Naive thymus-derived CD4-positive, alpha-beta T cell (primary cell): ENCODE measurements at places on chromosomes 3 and 15. TPM values are rescaled to one million over a fixed set of nuclear protein-coding genes. Genes with fewer than 3 reads are reported as not detected.

GRCh38 chr15:87118846-87119245, 1039.2 kb downstream of the AGBL1 start:
- no peaks in the 10 kb centered on the region for H3K36me3 ChIP-seq
- no peak for DNase-seq
- H3K27me3 ChIP-seq: no peaks in the 10 kb centered on the region
- H3K4me1 ChIP-seq: no peaks in the 10 kb centered on the region

GRCh38 chr3:77687545-77687944, 647.6 kb downstream of the ROBO2 start:
- no peak for DNase-seq
- H3K36me3 ChIP-seq: no peaks in the 10 kb centered on the region
- H3K27ac ChIP-seq: no peak overlapping the region
- H3K4me1 ChIP-seq: no peaks in the 10 kb centered on the region
- H3K4me3 ChIP-seq: no peak overlapping the region
- H3K27me3 ChIP-seq: no peaks in the 10 kb centered on the region

GRCh38 chr3:88589138-88589537, 439.4 kb downstream of the C3orf38 start:
- H3K27ac ChIP-seq: no peak overlapping the region
- no peaks in the 10 kb centered on the region for H3K36me3 ChIP-seq
- DNase-seq: no peak
- no peak overlapping the region for H3K4me3 ChIP-seq
- H3K4me1 ChIP-seq: no peaks in the 10 kb centered on the region

DNA sequence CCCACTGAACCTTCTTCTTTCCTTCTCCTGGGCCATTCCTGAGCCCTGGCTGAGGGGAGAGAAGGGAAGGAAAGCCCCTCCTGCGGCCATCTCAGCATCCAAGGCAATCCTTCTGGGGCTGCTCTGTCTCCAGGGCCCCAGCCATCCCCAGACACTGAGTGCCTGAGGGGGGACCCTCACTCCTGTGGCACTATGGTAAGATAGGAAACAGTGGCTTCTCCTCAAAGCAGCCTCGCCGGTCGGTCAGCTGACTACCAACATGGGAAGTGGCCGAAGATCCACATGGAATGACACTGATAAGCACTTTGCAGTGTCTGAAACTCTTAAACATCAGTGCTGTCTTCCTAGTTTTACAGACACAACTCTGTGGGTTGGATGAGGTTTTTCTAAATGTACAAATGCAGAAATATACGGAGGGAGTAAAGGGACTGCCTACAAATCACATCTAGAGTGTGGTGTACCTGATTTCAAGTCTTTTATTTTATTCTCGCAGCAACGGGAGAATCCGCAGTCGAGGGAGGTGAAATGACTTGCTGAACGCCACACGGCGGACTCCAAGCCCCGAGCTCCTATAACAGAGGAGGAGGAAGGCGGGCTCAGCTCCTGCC, 973 bp upstream of the ITPKA start:
- peaks cover 11% of the 10 kb centered on the region for H3K4me1 ChIP-seq
- H3K27me3 ChIP-seq: peaks cover 8% of the 10 kb centered on the region
- no peaks in the 10 kb centered on the region for H3K36me3 ChIP-seq
- DNase-seq: no peak
- peak overlapping the region; percentile 70 for H3K4me3 ChIP-seq

- H3K36me3 ChIP-seq: no peaks in the 10 kb centered on the region
- no peak overlapping the region for H3K4me3 ChIP-seq
- H3K27ac ChIP-seq: no peak overlapping the region
- H3K27me3 ChIP-seq: no peaks in the 10 kb centered on the region
Measured at GRCh38 chr3:159265705-159266104, 463.9 kb downstream of the MFSD1 start.

GRCh38 chr3:120410116-120410515, 40.7 kb downstream of the FSTL1 start:
- no peaks in the 10 kb centered on the region for H3K36me3 ChIP-seq
- H3K27ac ChIP-seq: no peak overlapping the region
- no peak for DNase-seq
- no peak overlapping the region for H3K4me3 ChIP-seq
- H3K27me3 ChIP-seq: no peaks in the 10 kb centered on the region

DNA sequence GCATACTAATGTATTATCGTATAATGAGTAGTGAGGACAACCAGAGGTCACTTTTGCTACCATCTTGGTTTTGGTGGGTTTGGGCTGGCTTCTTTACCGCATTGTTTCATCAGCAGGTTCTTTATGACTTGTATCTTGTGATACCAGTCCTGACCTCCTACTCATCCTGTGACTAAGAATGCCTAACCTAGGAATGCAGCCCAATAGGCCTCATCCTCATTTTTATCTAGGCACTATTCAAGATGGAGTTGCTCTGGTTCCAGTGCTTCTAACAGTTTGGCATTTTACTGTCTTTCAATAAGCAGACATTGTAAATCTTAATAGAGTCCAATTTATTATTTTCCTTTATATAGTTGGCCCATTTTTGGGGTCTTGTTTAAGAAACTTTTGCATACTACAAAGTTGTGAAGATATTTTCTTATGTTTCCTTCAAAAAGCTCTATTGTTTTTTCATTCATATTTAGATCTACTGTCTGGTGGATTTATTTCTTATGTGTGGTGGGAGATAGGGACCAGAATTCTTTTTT, 60.8 kb upstream of the RNU6-1 start:
- no peaks in the 10 kb centered on the region for H3K36me3 ChIP-seq
- DNase-seq: no peak
- no peak overlapping the region for H3K4me3 ChIP-seq

- H3K36me3 ChIP-seq: no peaks in the 10 kb centered on the region
- H3K27ac ChIP-seq: no peak overlapping the region
- H3K27me3 ChIP-seq: no peaks in the 10 kb centered on the region
Measured at GRCh38 chr15:70627322-70627721, 136.0 kb downstream of the UACA start.

- no peaks in the 10 kb centered on the region for H3K36me3 ChIP-seq
- H3K27ac ChIP-seq: no peak overlapping the region
Measured at GRCh38 chr3:126025116-126025729, 56.2 kb downstream of the ROPN1B start.

DNA sequence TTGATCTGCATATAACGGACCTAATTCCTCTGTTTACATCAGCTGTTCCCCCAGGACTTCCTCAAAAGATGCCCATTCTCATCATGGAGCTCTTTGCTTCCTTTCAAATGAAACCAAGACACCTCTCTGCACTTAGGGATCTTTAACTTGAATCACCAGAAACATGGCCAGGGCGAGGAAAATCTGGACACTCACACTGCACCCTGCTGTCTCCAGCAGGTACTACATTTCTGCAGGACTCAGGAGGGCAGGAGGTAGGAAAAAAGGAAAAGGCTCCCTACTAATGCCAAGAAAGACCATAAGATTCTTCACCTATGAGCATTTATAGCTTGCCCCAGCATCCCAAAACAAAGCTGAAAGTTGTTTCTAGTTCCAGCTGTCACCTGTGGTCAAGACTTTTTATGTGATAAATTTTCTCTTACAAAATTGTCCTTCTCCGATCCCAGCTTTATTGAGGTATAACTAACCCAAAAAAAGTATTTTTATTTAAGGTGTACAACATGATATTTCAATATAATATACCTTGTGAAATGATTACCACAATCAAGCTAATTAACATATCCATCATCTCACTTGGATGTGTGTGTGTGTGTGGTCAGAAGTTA, 87.3 kb upstream of the C15orf61 start:
- no peaks in the 10 kb centered on the region for H3K27me3 ChIP-seq
- no peak for DNase-seq
- H3K27ac ChIP-seq: no peak overlapping the region
- H3K36me3 ChIP-seq: no peaks in the 10 kb centered on the region
- H3K4me1 ChIP-seq: no peaks in the 10 kb centered on the region
- no peak overlapping the region for H3K4me3 ChIP-seq

DNA sequence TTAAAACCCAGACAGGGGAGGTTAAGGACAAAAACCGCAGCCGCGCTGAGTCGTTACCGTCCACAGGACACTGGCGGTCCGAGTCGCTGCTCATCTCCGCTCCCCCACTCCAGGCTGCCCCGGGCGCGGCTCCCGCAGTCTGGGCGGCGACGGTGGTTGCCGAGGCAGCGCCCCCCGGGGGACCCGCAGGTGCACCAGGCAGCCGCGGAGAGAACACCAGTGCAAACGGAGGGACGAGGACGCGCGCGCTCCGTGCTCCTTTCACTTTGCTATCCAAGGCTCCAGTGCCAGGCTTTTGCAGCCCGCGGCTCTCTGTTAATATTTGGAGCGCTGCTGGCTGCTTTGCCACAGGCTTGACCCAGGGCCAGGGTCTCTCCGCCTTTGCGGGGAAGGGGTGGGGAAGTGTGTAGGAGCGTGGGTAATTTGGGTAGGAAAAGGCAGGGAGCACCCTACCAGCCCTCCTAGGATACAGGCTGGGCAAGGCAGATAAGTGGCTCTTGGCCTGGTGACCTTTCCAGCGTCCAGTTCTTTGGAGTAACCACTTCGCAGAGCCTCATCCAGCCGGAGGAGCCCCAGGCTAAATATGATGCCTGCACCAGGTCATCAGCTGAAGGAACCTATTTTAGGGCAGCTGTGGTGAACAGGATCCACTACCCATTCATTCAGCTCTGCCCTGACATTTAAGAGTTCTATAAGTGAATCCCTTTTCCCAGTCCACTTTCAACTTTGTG, at the start of gene GADL1:
Gene GADL1 (minus strand): TSS at position 141 of the 731 bp plus-strand sequence. CDS start 47 bp downstream, at position 94.
- peaks cover 9% of the 10 kb centered on the region for H3K4me1 ChIP-seq
- DNase-seq: peak; percentile 8
- H3K36me3 ChIP-seq: no peaks in the 10 kb centered on the region

- no peak for DNase-seq
- H3K4me1 ChIP-seq: peaks cover 9% of the 10 kb centered on the region
- H3K4me3 ChIP-seq: peak overlapping the region; percentile 70
Measured at GRCh38 chr15:90994059-90994416, 297 bp downstream of the PRC1 start.

- no peak overlapping the region for H3K4me3 ChIP-seq
- no peaks in the 10 kb centered on the region for H3K4me1 ChIP-seq
- H3K36me3 ChIP-seq: no peaks in the 10 kb centered on the region
- no peak for DNase-seq
Measured at GRCh38 chr15:40242601-40243000, 3.7 kb downstream of the PAK6 start.

DNA sequence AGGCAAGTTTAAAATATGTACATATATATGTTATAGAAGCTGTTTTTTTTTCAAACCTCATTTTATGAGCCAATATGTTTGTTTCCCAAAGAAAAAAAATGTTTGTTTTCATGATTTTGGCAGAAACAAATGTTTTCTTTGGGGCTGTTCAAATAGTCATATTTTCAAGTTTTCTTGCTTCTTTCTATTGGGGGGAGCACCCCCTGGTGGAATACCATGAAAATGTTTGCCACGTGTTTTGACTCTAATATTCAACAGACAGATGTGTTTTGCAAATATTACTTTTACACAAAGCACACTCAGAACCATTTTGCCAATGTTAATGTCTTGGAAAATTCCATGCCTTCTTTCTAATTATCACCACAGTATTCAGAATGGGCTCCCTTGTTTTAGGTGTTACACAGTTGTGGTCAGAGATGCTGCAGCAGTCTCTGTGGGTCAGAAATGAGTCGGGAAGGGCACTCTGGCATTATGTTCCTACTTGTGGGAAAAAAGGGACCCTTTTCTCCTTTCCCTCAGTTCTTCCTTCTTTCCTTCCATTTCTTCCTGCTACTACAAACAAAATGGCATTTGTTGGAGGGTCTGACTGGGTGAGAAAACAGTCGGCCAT, 817.0 kb downstream of the TUSC7 start:
- no peak overlapping the region for H3K27ac ChIP-seq
- H3K36me3 ChIP-seq: no peaks in the 10 kb centered on the region
- H3K27me3 ChIP-seq: no peaks in the 10 kb centered on the region
- DNase-seq: no peak
- no peak overlapping the region for H3K4me3 ChIP-seq
- no peaks in the 10 kb centered on the region for H3K4me1 ChIP-seq

GRIP2 gene
- not detected for polyA plus RNA-seq

FAM81A gene
- not detected for polyA plus RNA-seq

PSTPIP1 gene
- 38.2 TPM for polyA plus RNA-seq

ZCWPW2 gene
- polyA plus RNA-seq: 0.78 TPM

RTP4 gene
- 7.3 TPM for polyA plus RNA-seq

P2RY12 gene
- not detected for polyA plus RNA-seq
